Adrenal gland (tissue), 19 donors: ENCODE measurements at places on chromosomes 7 and 10. TPM values are rescaled to one million over a fixed set of nuclear protein-coding genes. Genes with fewer than 3 reads are reported as not detected.
A peak's percentile ranks its signal among the peaks of the same experiment; 100 is the strongest.

TMEM229A gene
- total RNA-seq, result 1.1 TPM

DNA sequence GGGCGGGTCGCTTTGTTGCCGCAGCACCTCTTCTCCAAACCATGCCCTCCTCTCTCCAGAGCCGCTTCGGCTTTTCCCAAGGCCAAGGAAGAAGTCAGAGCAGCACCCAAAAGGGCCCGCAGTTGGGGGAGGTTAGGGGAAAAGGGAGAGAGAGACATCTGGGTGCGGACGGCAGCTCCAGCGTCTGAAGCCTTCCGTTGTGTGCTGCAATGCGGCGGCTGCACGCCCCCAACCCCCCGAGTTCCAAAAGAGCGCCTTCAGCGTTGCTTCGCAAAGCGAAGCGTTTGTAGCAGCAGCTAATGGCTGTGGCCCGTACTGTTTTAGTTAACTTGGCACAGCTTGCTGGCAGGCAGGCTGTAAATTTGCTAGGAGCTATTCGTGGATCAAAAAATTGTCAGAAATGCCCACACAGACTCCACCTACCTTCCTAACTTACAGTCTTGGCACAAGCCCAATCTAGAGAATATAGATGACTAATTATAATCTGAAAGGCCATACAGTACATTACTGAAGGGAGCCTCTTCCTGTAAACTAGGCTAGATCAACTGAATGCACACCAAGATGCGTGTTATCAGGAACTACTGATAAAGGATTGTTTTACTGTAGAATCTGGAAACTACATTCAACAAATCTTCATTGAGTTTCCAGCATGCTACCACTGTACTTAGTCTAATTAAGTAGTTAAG, 1.1 kb upstream of the KBTBD2 start:
- peak; percentile 44 for DNase-seq

DNA sequence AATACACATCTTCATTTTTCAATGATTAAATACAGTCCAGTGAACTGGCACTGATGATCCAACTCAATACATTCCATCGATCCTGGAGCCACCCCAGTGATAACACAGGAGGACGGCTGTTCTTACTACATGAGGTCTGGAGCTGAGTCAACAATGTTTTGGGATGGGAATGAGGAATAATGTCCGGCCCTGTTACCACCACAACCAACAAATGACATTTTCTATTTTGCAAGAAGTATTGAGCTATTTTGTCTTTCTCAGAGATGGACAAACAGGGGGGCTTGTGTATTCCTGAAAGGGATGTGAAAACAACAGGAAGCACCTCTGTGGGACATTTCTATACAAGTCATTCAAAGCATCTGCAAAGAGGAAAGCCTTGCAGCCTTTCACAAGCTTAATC, 249.2 kb downstream of the PARD3 start:
- no peak for DNase-seq

- peak; percentile 4 for DNase-seq
Measured at GRCh38 chr7:55309040-55309991, 55.8 kb upstream of the LANCL2 start.

VAX1 gene
- not detected for total RNA-seq

SLC13A1 gene
- not detected for total RNA-seq

- no peak for DNase-seq
Measured at GRCh38 chr7:27647046-27647445, 15.6 kb downstream of the HIBADH start.

DNA sequence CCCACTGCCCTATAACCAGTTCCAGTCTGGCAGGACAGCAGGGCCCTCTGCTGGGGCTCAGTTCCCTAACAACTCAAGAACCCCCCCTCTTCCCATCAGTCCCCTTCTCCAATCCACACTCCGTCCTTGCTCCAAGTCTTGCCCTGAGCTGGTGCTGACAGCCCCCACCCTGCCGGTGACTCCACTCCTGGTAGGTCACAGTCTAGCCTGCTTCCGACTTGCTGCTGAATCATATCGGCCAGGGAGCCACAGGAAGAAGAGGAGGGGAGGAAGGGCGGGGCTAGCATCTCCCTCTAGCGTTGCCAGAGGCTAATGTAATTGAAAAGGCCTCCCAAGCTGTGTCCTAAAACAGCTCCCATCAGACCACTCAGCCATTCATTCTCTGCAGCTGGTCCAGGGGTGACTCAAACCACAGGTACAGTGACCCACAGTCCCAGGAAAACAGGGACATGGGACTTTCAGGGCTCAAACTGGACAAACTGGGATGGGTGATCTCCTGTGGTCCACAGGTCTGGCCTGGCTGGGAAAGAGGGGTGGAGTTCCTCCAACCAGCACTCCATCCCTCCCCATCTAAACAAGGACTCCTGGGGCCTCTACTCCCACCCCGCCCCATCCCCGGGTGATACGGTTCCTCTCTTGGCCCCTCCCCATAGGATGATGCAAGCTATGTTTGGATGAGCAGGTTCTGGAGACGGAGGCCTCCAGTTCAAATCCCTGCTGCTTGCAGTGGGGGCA, 158.8 kb downstream of the SH3PXD2A start:
- DNase-seq, result peak; percentile 61

GRCh38 chr10:22436526-22436892, 91.2 kb downstream of the SPAG6 start:
- DNase-seq, result peak; percentile 58

- no peak for DNase-seq
Measured at GRCh38 chr7:63114371-63114985, 884.2 kb upstream of the ZNF722 start.

GRCh38 chr7:117163101-117163500, 159.8 kb downstream of the WNT2 start:
- no peak for DNase-seq

ASZ1 gene
- total RNA-seq, result not detected

- no peak for DNase-seq
Measured at GRCh38 chr7:157565201-157565626, 228.4 kb downstream of the DNAJB6 start.

- no peak for DNase-seq
Measured at GRCh38 chr7:129169686-129170440, 18.6 kb upstream of the SMO start.

- DNase-seq, result no peak
Measured at GRCh38 chr10:22246680-22247391, 29.0 kb upstream of the EBLN1 start.

FKBP6 gene
- total RNA-seq, result 0.15 TPM

TRIP6 gene
- total RNA-seq, result 105 TPM

- DNase-seq, result no peak
Measured at GRCh38 chr7:42945821-42946626, 13.8 kb downstream of the MRPL32 start.

GRCh38 chr7:6148724-6149360, 117.7 kb downstream of the ANKRD61 start:
- DNase-seq, result peak; percentile 28

- no peak for DNase-seq
Measured at GRCh38 chr7:15905251-15906040, 219.0 kb upstream of the MEOX2 start.

DNA sequence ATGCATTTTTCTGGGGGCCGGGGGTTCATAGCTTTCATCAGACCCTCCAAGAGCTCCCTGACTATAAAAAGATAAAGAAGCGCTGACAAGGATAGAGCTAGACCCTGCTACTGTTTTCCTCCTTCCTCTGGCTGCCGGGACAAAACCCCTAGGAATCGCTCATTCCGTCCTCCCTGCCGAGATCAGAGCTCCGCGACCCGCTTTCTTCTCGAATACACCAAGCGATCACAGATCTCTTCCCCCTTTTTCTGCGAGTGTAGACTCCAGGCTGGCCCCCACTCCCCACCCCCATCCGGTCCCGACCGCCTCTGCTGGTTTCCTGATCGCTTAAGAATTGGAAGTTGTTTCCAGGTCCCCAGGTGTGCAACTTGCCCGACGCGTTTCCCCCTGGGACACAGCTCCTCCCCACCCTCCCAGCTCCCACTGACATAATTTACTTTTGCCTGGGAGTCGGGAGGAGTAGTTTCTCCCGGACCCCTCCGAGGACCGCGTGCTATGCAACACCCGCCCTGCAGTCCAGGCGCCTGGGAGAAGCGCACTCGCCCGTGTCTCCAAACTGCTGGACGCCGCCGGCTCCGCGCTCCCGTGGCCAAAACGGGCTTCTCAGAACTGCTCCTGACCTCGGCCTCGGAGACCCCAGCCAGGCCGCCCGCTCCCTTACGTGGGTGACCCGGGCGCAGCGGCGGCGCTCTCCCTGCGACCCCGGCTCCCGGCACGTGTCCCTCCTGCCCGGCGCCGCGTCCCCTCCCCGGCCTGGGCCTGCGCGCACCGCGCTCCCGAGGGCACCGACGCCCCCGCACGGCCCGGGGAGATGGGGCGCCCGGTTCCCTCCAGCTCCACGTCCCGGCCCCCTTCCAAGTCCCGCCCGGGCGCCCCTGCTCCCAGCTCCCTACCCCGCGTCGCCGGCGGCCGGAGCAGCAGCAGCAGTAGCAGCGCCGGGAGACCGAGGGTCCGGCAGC, 552 bp downstream of the IL15RA start:
- peak; percentile 53 for DNase-seq

GRCh38 chr7:36521911-36522310, 132.2 kb downstream of the ANLN start:
- no peak for DNase-seq

DNA sequence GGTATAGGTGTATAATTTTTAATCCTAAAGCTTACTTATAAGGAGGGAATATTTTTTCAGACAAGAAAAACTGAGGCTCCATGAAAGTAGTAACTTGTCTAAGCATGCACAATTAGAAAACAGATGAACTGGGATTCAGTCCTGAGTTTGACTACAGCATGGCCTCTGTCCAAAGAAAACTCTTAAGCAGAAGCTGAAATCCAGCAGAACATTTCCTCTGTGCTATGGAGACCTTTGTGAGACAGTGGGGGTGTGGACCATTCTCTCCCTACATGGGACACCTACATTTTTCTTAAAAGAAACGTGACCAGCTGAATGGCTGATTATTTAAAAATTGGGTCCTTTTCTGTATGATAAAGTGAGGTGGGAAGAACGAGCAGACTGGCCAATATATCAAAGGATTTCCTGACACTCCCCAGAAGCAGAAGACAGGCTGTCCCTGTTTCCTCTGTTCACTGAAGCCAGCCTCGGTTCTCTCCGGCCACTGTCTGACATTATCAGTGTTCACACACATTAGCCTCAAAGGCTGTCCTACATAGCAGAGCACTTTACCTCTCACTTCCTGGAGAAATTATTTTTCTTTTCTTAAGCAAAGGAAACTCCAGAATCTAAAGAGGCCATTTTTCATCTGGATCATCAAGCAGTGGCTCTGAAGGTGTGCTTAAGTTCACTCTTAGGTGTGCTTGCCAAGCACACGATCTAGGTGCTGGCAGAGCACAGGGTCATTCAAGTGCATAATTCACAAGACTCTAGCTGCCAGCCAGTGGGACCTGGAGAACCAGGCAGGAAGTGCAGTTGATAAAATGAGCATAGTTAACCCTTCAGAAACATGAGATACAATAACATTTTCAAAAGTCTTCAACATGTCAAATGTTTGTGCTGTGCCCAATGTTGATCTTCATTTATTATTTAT, 40.4 kb upstream of the KIAA1217 start:
- no peak for DNase-seq

OPN1SW gene
- not detected for total RNA-seq

DNA sequence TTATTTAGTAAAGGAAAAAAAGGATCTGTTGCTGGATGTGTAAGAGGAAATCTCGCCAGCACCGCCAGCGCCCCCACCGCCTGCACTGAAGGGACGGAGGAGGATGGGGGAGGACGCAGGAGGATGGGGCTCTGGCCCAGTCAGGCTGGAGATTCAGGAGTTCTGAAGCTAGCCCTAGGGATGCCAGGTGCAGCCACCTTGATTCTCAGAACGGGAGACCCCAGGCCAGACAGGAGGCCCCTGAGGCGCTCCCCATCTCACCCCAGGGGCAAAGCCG, 1.3 kb downstream of the CAMK2B start:
- DNase-seq, result no peak

DNA sequence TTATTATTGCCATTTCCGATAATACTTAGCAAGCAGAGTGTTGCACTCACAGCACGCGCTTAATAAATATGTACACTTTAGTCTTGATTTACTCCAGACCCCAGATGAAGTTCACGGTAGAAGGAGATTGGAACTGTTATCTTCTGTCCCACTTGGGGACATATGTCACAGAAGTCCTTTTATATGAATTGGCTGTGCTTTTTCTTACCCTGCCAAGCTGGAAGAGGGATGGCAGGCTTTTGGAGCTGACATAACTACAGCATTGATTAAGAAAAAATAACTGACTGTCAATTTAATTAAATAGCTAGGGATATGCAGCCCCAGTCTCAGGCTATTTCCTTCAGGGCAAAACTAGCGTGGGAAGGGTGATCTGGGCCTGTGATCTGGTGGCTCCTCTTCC, 182.2 kb downstream of the SH2D4B start:
- DNase-seq, result no peak

ITIH2 gene
- 0.48 TPM for total RNA-seq

MSMB gene
- not detected for total RNA-seq

HPSE2 gene
- total RNA-seq, result not detected

FGFR2 gene
- total RNA-seq, result 38.2 TPM

- peak; percentile 97 for DNase-seq
Measured at GRCh38 chr10:112949875-112950507, at the start of gene TCF7L2. Gene TCF7L2 (plus strand): TSS chr10:112950247. CDS start chr10:112950757, 510 bp downstream.

GRCh38 chr7:156954941-156955340, 5.4 kb downstream of the NOM1 start:
- no peak for DNase-seq

- no peak for DNase-seq
Measured at GRCh38 chr7:145645135-145645515, 471.5 kb upstream of the CNTNAP2 start.

MINDY4 gene
- 9.0 TPM for total RNA-seq

GRCh38 chr10:76993213-76993612, 644.4 kb downstream of the KCNMA1 start:
- DNase-seq, result no peak

GRCh38 chr7:74615933-74616780, 41.4 kb upstream of the GTF2I start:
- no peak for DNase-seq

PDK4 gene
- total RNA-seq, result 417 TPM

- no peak for DNase-seq
Measured at GRCh38 chr7:40763319-40764287, 628.8 kb downstream of the SUGCT start.

TES gene
- total RNA-seq, result 5.7 TPM

RBP4 gene
- 14.5 TPM for total RNA-seq

DNA sequence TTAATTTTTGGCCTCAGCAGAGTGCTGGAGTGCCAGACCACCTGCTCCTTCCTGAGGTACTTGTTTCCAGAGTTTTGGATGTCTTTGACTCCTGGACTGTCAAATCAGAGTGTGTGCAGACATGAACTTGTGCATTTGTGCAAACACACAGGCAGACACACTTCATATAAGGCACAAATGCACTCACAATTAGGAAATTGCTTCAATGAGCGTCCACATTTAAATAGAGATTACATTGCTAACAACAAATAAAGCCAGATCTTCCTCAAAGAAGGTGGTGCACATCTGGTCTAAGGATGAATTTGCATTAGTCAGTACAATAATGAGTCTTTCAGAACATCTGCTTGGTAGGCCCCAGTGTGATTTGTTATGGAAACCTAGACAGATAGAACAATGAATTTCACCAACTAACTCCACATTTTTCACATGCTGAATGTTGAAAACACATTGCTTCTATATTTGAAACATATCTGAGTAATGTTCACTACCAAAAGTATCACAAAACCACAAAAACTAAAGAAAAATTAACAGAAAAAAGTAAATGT, 266.7 kb upstream of the INHBA start:
- no peak for DNase-seq
